ENCODE measurements at places on chromosomes 2 and 18.

DNA sequence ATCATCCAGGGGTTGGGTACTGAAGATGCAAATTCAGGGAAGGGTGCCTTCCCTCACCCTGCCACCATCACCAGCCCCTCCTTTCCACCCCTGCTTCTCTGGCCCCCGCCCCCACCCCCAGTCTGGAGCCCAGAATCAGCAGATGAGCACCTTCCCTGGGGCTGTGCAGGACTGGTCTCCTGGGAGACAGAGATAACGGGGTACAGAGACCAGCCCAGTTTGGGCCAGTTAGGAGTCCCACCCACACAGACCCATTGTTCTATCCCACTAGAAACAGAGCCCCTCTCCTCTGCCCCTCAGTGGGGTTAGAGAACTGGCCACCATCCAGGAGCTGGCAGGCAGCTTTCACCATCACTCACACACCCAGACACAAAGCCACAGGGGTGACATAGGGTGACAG is 4.5 kb upstream of the CRYBA2 start:
- no peak for DNase-seq

DNA sequence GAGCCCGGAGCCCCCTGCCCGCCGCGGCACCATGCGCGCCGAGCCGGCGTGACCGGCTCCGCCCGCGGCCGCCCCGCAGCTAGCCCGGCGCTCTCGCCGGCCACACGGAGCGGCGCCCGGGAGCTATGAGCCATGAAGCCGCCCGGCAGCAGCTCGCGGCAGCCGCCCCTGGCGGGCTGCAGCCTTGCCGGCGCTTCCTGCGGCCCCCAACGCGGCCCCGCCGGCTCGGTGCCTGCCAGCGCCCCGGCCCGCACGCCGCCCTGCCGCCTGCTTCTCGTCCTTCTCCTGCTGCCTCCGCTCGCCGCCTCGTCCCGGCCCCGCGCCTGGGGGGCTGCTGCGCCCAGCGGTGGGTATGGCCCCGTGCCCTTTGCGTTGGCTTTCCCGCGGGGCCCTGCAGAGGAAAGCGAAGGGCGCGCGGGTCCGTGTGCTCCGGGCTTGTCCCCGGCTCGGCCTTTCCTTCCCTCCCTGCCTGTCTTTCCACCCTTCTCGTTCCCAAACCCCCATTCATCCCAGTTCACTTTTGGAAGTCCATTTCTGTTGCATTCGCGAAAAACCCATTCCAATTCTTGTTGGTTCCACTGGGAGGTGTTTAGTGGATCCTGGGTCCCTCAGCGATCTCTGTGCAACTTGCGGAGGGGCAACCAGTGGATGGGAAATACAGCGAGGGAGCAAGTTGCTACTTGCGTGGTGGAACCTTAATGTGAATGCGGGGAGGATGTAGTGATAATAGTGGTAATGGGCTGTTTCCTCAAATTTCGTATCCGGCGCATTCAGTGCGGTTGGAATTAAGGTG is 599 bp downstream of the ADAM23 start:
- peak; percentile 26 for DNase-seq

DNA sequence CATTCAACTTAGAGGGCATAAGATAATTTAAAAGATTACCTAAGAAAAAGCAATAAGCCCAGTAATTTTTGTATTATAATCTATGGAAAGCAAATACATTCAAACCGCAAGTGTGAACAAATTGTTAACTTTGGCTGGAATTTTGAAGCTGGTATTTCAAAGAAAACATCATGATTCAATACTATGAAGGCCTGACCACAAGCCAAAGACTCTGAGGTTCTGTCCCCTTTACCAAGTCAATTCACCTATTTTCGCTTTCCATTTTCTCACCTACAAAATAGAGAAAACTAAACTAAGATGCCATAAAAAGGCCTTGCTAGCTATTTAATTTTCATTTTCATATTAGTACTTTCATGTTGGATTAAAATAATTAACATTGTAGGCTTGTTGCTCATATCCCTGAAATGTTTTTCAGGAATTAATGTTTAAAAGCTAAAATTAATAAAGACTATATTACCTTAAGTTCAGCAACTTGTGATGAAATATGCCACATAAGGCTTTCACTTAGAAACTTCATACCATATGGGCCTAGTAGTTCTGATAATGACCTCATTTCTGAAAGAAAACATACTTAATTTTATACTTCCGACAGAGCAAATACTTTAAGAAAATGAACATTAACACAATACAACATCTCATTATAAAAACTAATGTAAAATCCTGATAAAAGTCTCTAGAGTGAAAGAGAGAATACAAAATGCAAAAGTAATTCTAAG is 85.7 kb upstream of the FRZB start:
- DNase-seq: peak; percentile 77

- DNase-seq: no peak
Measured at GRCh38 chr2:46669016-46669415, 189.7 kb downstream of the TMEM247 start.

DNA sequence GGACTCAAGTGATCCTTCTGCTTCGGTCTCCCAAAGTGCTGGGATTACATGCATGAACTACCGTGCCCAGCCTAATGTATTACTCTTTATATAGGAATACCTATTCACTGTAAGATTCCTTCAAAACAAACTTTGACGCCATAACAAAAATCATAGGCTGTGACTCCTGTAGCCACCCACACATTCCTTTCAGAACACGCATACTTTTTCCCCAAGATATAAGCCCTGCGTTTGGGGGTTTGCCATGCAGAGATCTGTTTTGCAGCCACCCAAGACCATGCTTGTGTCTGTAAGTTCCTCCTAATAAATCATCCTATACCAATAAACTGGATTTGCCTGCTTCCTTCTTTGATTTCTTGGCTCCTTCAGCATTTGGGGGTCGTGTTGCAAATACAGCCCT is 46.0 kb upstream of the STON1 start:
- no peak for DNase-seq

DNA sequence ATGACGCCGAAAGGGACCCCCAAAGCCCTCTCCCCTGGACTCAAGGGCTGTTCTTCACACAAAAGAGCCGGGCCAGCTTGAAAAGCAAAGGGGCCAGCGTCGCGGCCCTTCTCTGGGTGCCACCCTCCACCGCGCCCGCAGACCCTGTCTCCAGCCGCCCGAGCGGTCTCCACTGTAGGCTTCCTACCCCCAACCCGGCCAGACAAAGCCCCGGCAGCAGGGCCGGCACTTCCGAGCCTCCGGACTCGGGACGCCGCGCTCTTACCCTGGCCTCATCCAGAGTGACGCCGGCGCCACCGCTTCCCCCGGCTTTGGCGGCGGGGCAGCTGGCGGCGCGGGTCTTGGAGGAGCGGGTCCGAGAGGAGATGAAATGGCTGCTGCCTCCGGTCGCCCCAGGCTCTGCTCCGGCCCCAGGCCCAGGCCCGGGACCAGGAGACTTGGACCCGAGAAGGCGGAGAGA is 603 bp downstream of the ATAD2B start:
- peak; percentile 36 for DNase-seq

GRCh38 chr2:28108143-28108542 is 217.6 kb downstream of the BABAM2 start:
- no peak for DNase-seq

DNA sequence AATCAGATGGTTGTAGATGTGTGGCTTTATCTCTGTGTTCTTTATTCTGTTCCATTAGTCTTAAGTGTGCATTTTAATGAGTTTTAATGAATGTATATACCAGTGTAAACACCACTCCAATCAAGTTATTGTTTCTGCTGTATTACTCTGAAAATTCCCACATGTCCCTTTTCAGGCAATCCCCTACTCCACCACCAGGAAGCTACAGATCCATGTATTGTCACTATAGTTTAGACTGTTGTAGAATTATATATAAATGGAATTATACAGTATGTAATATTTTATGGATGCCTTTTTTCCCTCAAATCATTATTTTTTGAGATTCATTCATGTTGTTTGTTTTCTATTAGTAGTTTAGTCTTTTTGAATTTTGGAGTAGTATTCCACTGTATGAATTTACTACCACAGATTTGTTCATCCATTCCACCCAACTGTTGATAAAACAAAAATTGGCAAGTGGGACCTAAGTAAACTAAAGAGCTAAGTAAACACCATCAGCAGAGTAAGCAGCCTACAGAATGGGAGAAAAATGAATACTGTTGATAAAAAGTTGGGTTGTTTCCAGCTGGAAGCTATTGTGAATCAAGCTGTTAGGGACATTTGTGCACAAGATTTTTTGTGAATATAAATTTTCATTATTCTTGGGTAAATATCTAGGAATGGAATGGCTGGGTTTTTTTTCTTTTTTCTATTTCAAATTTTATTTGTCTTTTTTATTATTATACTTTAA is 262.0 kb downstream of the CAMKMT start:
- DNase-seq: no peak

GRCh38 chr2:227597036-227597435 is 1.7 kb upstream of the SCYGR2 start:
- DNase-seq: no peak

GRCh38 chr2:19171409-19171808 is 187.0 kb downstream of the OSR1 start:
- DNase-seq: no peak

DNA sequence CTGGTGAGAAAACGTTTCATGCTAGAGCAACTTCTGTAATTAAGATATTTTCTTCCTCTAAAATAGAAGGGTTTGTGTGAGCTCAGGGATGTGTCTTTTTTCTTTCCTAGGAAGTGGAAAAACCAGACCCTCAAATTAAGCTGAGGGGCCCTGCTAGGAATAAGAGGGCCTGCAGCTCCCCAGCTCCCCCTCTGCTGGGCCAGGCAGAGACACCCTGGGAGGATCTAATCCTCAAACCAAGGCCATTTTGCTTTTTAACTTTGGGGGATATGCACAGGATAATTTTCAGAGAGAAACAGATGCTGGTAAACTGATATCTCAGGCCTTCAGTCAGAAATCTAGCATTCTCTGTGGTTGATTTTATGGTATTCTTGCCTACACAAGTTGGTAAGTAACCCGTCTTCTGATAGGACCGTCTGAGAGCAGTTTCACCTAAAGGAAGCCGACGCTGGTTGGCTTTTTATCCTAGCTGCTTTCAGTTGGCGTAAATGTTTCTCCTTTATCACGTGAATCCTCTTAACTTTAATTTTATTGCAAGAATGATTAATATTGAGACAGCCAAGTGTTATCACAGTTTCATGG is 34.8 kb downstream of the SNTG2 start:
- no peak for DNase-seq

GRCh38 chr2:173134703-173135102 is 59.1 kb downstream of the MAP3K20 start:
- peak; percentile 68 for DNase-seq

DNA sequence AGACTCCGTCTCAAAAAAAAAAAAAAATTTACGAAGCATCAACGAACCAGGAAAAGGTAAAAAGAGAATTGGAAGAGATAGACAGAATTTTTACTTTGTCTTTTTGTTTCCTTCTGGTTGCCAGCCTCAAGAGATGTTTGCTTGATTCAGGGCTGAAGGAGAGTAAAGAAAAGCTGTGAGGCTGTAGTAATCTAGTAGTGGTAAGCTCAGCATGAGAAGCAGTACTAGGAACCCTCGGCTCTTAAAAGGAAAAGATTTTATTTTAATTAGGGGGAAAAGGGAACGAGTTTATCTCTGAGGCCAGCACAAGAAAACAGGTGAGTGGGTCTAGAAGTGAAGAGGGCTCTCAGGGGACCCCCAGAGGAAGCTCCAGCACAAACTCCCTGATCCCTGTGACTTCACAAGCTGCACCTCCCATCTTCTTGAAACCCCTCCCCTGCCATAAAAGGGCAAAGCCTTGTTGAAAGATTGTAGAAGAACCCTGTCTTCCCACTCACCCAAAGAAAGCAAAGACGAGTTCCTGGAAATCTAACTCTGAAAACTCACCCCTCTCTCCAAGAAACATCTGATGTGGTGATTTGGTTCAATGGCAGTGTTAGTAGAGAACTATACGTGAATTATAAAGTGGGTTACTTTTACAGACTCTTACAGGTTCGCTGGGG is 8.6 kb downstream of the RBMS1 start:
- DNase-seq: peak; percentile 66

DNA sequence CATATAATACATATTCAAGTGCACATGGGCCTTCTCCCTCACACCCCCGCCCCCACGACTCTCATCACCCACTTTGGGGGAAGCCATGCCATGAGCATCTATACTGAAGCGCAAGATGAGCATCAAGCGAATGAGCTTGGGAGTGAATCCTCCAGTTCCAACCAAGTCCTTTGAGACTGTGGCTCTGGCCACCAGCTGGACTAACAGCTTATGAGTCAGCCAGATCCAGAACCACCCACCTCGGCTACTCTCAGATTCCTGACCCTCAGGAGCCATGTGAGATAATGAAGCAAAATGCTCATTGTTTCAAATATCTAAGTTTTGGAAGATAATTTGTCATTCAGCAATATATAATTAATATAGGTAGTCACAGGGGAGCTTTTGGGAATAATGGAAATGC is 22.2 kb upstream of the IL1RL1 start:
- DNase-seq: no peak

DNA sequence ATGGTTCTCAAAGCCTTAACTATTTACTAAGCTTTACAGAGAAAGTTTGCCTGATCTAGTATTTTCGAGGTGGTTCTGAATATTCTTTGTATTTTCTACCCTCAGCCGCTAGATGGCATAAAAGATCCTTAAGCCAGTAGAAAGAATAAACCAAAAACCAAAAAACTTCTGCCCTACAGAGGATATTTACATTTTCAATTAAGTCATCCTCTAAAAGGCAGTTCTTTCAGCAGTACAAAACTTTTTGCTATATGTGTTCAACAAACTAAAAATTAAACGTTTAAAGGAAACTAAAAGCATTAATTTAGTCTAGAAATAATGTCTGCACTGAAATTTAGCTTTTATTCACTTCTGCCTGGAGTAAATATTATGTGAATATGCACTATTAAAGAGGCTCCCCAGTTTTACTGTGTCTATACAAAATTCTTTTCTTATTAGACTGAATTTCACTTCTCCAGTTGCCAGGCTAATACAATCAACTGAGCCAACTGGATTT is 297.5 kb downstream of the PIEZO2 start:
- peak; percentile 52 for DNase-seq
